Pons (tissue), 1 donor: ENCODE measurements at places on chromosomes 11 and 22.

DNA sequence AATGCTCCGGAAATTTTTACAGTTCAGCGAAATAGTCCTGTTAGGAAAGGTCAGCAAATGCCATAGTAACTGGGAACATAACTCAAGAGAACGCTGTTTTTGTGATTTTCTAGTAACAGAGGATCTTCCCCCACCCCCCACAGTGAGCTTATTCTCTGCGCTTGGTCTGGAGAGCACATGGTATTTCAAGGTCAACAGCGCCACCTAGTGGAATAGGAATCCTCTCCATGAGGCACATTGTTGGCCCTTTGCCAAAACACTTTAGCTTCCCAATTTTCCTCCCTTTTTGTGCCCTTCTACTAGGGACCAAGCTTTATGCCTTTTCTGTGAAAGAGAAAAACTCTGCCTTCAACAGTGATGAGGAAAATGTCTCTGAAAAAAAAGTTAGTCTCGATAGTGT lies 13.2 kb upstream of the OR4C12 start:
- peak; percentile 81 for DNase-seq

DNA sequence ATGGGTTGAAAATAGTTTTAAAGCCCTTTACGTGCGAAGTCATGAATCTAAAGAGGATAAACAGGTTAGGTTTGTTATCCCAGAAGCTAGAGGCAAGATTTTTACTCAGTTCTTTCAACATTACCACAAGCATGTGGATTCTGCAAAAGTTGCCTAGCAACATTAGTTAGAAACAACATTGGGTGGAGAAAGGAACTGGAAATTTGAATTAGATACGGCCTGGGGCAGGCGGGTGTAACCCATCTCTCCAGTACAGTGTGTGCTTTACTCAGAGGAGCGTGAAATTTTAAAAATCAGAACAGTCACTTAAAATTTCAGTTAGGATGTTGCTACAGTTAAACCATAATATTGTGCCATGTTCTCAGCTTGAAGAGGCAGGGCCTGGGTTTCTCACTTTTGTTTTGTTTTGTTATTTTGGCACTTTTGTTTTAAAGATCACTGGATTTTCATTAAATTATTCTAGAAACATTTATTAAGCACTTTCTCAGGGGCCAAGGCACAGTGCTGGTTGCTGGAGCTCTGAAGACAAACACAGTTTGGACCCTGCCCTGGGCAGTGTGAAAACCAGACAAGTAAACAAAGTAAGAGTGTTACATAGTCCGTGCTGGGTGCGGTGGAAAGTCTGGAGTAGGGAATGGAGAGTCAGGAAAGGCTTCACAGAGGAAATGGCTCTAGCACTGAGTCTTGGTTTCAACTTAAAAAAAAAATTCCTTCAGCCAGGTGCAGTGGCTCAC lies 4.4 kb upstream of the WEE1 start:
- no peak for DNase-seq

DNA sequence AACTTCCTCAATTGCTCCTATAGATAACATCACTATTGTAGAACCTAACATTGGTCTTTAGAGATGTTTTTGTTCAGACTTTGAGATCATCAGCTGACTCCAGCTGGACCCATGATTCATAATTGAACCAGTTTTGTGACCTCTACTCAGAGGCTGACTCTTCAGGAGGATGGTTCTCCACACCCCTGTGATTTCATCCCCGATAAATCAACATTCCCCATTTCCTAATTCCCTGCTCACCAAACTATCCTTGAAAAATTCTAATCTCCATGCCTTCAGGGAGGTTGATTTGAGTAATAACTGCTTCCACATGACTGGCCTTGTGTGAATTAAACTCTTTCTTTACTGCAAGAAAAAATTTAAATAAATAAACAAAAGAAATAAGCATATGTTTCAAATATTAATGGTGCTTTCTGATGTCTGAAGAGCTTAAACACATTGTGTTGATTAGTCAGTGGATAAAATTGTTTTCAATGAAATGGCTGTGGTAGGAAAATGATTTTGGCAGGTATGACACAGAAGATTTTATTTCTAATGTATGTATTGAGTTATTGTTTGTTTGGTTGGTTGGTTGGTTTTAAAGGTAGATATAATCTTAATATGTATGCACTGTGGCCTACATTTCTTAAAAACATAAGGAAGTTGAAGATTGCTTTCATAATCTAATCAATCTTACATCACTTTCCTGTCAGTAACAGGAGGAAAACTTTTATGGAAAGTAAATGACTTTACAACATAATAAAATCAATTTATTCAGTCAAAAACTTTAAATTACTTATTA lies 427.9 kb upstream of the CCDC179 start:
- no peak for DNase-seq

GRCh38 chr22:46619240-46619829 lies 851 bp upstream of the GRAMD4 start:
- DNase-seq, result no peak

GRCh38 chr22:39291523-39291922 lies 27.9 kb downstream of the RPL3 start:
- no peak for DNase-seq

DNA sequence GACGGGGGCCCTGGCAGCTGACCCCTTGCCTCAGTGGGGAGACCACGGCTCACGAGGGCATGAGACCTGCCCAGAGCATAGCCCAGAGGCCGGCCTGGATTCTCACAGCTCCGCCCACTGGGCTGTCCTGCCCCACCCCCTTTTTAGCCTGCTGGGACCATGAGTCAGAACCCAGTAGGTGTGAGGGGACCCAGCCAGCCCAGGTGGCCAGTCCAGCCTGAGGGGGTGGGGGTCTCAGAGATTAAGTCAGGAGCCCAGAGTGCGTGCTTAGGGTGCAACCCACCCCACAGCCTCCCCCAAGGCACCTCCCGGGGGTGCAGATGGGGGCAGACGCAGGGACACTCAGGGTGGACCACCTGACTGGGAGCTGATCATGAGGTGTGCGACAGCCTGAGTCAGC lies 40.1 kb upstream of the PPARA start:
- DNase-seq, result no peak

DNA sequence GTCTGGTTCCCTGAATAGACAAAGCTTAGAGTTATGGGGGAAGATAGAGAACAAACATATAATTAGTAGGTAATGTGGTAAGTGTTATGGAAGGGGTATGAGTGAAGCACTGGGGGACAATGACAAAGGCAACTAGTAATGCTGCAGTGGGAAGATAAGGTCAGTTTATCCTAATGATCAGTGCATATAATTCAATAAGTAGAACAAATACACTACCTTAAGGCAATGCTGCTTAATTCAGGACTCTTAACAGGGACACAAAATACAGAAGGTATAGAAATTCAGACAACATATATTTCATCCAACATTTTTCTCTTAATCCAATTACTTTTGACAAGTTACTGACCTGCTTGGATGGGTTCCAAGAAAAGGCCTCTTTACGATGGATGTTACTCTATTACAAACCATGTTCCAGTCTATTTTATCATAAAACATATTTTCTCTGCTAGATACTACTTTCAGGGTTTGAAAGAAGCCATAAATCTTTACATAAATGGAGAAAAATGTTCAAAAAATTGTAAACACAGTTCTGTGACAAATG lies 1186.2 kb downstream of the LRRC4C start:
- no peak for DNase-seq

- no peak for DNase-seq
Measured at GRCh38 chr22:37419969-37420685, 7.2 kb downstream of the ELFN2 start.

GRCh38 chr11:33376331-33377310 lies 119.4 kb downstream of the HIPK3 start:
- DNase-seq, result no peak

DNA sequence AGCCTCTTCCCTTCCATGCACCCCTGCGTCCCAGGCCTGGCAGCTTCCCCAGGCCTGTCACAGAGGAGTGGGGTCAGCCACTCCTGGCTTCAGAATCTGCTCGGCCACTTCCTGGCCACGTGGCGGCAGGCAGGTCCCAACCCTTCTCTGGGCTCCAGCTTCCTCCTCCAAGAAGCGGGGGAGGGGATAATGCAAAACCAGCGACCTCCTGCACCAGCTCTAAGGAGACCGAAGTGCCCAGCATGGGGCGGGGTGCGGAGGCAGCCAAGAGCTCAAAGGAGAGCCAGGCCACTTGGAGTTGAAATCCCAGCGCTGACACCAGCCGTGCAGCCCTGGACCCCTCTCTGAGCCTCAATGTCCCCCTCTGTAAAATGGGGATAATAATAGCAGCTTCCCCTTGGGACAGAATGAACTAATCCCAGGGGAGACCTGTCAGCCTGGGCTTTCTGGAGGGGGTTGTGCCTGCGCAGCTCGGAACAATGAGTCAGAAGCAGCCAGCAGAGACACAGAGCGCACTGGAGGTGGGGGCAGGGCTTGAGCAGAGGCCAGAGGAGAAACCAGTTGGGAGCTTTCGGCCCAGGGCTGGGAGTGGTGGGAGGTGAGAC lies 22.8 kb upstream of the PICK1 start:
- DNase-seq, result peak; percentile 92

DNA sequence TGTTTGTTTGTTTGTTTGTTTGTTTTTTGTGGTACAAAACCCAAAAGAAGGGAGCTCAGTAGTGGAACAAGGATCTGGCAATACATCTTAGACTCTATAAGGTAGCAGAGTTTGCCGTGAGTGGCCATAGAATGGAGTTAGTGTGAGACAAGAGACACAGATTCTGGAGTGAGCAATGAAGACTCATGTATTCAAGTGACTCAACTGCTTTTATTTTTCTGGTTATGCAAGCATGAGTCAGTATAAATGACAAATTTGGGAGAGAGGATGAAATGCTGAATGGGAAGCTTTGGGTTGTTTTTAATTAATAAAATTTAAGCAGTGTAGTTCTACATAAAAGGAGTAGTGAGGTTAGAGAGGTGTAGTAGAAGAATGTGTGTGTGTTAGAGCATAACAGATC lies 143.6 kb upstream of the ANO5 start:
- no peak for DNase-seq

DNA sequence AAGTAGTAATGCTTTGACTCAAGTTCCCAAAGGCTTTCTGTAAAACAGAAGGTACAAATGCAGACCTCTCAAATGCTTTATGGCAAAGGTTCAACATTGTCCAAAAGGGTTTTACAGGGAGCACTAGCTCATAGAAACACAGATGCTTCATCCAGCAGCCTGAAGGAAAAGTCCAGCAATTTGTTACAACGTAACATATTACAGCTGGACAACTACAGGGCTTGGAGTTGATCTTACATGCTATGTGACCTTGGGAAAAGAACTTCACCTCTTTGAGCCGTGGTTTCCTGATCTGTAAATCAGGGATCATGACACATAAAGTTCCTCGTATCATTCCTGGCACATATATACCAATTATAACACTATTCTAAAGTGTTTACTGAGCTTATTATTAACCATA lies 84.9 kb downstream of the DDIAS start:
- no peak for DNase-seq

- peak; percentile 58 for DNase-seq
Measured at GRCh38 chr11:32259641-32260081, 168.8 kb downstream of the RCN1 start.

GRCh38 chr22:37167176-37167980 lies 17.7 kb upstream of the IL2RB start:
- no peak for DNase-seq

- no peak for DNase-seq
Measured at GRCh38 chr11:75023446-75024067, 34.8 kb downstream of the NEU3 start.

GRCh38 chr22:25172153-25172552 lies 27.5 kb upstream of the CRYBB3 start:
- DNase-seq, result no peak

DNA sequence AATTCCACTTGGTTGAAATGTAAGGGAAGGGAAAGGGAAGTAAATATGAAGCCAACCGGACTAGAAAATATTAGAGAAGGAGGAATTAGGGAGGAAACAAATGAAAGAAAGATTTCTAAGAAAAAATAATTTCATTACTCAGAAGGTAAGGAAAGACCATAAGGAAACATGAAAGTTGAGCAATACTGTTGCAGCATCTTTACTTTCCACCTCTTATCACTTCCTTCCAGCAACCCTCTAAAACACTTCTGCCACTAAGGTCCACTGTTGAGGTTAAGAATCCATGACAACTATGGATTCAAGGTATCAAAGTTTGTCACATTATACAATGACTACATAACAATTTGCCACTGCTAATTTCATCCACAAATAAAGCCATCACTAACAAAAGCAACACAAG lies 308.6 kb downstream of the DLG2 start:
- no peak for DNase-seq

- no peak for DNase-seq
Measured at GRCh38 chr11:69986830-69987229, 91.3 kb upstream of the ANO1 start.
